Prostate gland (tissue), 2 donors: ENCODE measurements at places on chromosomes 6 and 20.

DNA sequence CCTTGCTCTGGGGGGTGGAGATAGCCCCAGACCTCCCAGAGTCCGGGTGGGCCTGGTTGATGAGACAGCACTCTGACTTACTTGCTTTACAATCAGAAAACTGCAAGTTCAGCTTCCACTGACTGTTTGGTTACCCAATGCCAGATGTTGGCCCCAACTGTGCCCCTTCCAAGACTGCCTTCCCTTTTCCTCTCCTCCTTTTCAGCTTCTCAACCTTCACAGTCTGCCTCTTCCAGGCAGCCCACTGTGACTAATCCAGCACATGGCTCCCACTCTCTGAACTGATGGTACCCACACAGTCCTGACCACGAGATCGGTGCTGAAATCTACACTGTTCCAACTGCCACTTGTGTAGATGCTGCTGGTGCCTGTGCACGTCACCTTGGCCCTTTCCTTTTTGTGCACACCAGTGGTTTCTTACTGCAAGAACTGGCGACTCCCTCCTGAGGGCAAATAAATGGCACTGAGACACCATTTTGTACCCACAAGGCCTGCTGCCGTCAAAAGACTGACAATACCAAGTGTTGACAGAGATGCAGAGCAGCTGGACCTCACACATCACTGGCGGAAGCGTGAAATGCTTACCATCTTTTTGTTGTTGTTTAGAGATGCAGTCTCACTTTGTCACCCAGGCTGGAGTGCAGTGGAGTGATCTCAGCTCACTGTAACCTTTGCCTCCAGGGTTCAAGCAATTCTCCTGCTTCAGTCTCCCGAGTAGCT, 1.8 kb upstream of the ARFGAP1 start:
- no peak for DNase-seq

GRCh38 chr6:37303091-37303660, 45.2 kb upstream of the TMEM217 start:
- no peak for DNase-seq

DNA sequence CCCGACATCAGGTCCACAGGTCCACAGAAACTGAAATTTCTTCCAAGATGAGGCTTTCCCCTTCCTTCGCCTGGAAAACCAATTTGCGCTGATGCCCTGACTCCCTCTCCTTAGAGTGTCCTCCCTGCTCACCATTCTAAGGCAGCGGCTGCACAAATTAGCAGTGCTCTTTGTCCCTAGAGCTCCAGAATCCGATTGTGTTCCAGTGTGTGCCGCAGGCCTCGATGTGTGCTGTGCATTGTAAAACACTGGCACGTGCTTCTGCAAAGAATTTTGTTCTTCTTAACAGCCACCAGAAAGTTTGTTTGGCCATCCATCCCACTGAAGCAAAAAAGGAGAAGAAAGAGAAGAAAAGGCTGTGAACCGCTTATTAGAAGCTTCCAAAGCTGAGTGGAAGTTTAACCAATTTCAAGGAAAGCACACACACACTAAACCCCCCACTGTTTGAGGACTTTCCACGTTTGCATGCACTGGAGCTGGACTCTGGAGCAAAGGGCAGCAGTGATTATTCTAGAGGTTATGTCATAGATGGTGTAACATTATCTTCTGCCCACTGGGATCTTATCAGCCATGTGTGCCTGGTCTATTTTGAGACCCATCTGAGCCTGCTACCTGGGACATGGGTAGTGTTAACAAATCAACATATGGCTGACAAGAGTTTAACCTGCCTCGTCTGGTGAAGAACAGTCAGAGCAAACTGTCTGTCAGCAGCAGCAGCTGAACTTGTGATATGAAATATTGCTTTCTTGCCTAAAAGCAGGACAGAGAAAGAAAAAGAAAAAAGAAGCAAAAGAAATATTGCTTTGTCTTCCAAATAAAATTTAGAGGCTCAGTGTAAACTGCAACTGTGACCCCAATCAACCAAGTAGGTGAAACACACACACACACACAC, 64.9 kb upstream of the RREB1 start:
- no peak for DNase-seq

DNA sequence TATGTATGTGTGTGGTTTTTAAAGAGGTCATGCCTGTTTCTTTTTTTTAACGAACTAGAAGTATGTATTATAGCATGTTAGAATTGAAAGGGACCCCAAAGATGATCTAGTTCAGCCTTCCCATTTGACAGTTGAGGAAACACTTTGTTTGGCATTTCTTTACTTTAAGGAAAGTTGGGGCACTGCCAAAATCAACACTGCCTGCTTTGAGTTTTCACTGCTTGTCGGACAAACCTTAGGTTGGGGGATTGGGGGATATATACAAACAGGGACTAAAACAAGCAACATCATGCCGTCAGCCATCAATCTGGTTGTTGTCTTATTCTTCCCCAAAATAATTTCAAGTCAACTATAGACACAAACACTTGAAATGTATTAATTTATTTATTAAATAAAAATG, 14.1 kb upstream of the CALHM6 start:
- no peak for DNase-seq

DNA sequence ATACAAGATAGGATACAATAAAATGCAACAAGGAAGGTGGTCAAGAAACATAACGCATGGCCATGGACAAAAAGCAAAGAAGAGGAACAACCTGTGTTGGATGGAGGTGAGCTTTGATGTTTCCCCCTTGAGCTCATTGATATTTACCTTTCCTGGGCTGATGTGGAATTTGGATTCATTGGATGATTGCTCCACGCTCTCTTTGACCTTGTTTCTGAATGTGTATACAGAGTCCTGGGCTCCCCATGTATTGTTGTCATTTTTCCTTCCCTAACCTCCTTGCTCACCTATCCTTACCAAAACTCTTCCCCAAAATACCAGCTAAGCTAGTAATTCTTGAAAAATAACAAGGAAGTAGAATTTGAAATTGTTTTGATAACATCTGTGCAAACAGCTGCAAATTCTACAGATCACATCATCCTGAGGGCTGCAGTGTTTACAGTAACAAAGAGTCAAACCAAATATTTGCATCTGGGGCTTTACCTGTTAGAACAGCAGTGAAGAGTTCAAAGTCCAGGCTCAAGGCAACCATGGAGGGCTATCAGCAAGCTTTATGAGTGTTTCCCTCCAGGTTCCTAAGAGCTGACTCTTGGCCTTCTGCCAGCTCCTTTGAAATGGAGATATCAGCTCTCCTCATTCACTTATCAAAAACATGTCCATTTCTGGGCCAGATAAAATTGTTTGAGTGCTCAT, 214.3 kb upstream of the MARCKS start:
- peak; percentile 25 for DNase-seq

GRCh38 chr6:18978337-18979128, 591.4 kb downstream of the RNF144B start:
- peak; percentile 11 for DNase-seq

- DNase-seq: no peak
Measured at GRCh38 chr6:164142322-164142721, 727.8 kb downstream of the QKI start.

DNA sequence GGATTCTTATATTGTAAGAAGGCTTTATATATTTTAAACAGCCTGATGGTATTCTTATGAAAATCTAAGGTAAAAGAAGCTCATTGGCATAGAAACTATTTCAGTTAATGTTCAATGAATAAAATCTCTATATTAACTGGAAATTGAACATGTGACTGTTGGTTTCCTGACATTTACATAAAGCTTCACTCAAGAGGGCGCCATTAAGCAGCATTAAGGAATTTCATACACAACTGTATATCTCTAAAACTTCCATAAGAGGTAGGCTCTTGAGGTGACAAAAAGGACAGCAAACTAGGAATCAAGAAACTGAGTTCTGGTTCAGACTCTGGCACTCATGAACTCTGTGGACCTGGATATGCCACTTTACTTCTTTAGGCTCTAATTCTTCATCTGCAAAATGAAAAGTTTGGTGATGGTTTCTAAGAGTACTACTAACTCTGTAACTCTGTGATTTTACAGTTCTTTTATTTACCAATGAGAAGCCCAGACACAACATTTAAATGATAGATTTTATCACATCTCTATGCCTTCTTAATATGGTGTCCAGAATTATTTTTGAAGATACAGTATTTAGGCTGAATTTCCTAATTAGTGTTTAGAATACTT, 147.5 kb downstream of the FLRT3 start:
- peak; percentile 29 for DNase-seq

DNA sequence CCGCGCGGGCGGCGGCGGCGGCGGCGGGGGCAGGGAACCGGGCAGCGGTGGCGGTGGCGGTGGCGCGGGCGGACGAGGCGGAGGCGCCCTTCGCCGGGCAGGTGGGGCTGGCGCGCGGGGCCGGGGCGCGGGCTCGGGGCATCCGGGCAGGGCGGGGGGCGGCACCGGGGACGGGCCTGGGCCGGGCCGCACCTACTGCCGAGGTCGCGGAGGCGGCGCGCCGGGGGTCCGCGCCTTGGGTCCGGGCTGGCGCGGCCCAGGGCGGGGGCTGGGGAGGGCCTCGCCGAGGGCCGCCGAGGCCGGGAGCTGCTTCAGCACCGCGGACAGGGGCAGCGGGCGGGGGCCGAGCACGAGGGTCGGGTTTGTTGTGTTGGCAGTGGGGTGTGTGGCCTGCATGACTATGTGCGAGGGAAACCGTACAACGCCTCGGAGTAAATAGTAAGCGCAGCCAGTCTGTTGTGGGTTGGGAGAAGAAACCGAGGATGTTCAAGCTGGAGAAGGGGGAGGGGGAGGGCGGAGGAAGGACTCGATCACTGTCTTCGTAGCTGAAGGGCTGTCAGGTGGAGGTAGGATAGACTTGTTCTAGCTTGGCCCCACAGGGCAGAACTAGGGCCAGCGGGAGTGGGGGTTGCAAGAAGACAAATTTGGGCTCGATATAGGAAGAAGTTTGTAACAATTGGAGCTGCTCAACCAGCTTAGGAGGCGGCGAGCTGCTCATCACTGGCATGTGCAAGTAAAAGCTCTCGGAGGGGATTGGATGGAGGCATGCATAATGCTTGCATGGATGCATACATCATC, 593 bp downstream of the MMP24 start:
- no peak for DNase-seq

- DNase-seq: peak; percentile 53
Measured at GRCh38 chr6:35461270-35461669, 6.9 kb upstream of the RPL10A start.

DNA sequence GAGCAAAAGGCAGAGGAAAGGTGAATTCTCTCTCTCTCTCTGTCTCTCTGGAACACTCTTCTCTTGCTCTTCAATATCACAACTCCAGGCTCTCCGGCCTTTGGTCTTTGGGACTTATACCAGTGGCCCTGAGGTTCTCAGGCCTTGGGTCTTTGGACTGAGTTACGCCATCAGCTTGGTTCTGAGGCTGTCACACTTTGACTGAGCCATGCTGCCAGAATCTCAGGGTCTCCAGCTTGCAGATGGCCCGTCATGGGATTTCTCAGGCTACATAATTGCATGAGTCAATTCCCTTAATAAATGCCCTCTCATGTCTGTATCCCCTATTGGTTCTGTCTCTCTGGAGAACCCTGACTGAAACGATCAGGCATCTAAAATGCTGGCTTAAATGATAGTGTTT, 12.9 kb downstream of the BTN2A1 start:
- DNase-seq: no peak

DNA sequence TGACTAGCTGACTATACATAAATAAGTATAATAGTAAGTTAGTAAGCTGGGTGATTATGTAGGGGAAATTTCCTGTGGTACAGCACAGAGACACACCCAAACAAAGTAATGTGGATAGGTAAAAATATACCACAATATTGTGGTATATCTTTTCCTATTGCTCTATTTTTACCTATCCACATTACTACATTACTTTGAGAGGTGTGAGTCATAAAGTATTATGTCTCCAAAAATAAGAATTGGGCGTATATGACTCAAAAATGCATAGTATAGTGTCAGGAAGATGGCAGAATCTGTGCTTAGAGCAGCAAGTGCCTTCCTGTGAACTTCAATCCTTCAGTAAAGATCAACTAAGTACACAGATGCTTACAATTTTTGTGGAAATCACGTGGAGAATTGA, 2.7 kb upstream of the SIRPG start:
- DNase-seq: no peak
